Lung (tissue), 17 donors: ENCODE measurements at places on chromosomes 16 and 17. TPM values are rescaled to one million over a fixed set of nuclear protein-coding genes. Genes with fewer than 3 reads are reported as not detected.

DNA sequence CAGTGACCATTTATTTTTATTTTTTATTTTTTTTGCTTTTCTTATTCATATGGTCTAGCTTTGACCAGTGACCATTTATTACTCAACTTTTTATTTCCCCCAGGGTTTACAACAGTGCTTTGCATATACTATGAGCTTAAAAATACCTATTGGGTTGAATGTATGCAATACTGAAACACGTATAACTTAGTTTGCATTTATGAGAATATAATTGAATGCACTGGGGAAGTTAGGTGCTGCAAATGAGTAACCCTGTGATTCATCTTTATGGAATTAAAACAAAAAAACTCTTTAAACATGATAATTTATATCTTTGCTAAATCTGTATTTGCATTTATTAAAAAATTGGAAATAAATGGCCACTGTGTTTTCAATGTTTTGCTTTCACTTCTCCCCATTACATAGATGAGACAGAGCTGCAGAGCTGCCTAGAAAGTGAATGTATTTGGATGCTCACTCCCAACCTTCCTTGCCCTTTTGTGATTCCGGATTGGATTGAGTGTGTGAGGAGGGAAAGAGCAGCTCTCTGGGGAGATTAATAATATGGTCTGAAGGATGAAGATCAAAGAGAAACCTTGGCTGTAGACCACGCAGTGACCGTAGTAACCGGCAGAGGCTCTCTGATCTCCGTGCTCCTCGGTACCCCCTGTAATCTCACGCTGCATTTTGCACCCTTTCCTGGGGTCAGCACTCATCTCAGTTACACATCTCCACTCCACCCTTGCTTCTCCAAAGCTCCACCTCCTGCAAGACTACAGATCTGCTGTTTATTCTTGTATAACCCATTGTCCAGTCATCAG is 14.3 kb downstream of the TMEM100 start:
- DNase-seq, result no peak

GRCh38 chr16:72974142-72974769 is 73.7 kb downstream of the ZFHX3 start:
- DNase-seq, result peak; percentile 62

- DNase-seq, result peak; percentile 67
These were observed 29.3 kb downstream of the HIC1 start for GRCh38 chr17:2084036-2084765.

DNA sequence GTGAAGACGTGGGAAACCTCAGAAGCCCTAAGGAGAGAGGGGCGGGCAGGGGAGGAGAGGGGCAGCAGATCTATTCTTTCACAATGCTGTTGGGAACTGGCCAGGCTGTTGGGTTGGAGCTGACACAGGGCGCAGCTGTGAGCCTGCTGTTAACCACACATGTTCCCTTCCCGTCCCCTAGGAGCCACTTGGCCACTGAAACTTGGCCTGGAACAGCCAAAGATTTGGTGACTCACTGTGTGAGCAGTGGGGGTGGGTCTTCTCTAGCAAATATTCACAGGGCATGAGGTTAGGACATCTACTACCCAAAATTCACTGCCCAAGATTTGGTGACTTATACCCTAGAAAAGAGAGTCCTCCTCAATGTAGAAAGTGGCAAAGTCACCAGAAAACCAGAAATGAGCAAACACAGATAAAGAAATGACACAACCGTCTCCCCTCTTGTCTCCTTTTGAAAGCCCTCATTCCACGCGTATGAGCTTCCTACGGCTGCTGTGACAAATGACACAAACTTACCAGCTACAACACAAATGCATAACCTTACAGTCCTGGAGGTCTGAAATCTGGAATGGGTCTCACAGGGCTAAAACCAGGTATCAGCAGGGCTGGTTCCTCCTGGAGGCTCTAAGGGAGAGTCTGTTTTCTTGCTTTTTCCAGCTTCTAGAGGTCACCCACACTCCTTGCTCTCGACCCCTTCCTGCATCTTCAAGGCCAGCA is 6.3 kb downstream of the TBC1D16 start:
- peak; percentile 92 for DNase-seq

GRCh38 chr16:83125999-83126568 is 499.3 kb downstream of the CDH13 start:
- no peak for DNase-seq

- no peak for DNase-seq
These were observed 57.9 kb downstream of the BRIP1 start for GRCh38 chr17:61805399-61805798.

PRSS22 gene
- 34.1 TPM for total RNA-seq
